Smooth muscle cell of the umbilical artery (primary cell): ENCODE measurements at places on chromosomes 12 and 14. TPM values are rescaled to one million over a fixed set of nuclear protein-coding genes. Genes with fewer than 3 reads are reported as not detected.

POTEM gene
- not detected in 2 replicates for total RNA-seq

IL22 gene
- total RNA-seq: not detected in 2 replicates

B4GALNT1 gene
- total RNA-seq: 3.3 and 7.1 TPM in 2 replicates

PKP2 gene
- 3.4 and 20.5 TPM in 2 replicates for total RNA-seq

TAS2R42 gene
- not detected in 2 replicates for total RNA-seq

KRT6C gene
- total RNA-seq: not detected in 2 replicates

SLC25A21 gene
- 0.51 and 0.89 TPM in 2 replicates for total RNA-seq

LRP1-AS gene
- total RNA-seq: not detected in 2 replicates

PEBP1 gene
- 162 and 173 TPM in 2 replicates for total RNA-seq

CLEC9A gene
- 0.30 TPM in 1 of 2 replicates, not detected in the other for total RNA-seq

FAM181A gene
- not detected in 2 replicates for total RNA-seq

RNASE7 gene
- not detected in 2 replicates for total RNA-seq
